NCI-H1694 (cell line): ENCODE measurements at places on chromosomes 3 and 15.

DNA sequence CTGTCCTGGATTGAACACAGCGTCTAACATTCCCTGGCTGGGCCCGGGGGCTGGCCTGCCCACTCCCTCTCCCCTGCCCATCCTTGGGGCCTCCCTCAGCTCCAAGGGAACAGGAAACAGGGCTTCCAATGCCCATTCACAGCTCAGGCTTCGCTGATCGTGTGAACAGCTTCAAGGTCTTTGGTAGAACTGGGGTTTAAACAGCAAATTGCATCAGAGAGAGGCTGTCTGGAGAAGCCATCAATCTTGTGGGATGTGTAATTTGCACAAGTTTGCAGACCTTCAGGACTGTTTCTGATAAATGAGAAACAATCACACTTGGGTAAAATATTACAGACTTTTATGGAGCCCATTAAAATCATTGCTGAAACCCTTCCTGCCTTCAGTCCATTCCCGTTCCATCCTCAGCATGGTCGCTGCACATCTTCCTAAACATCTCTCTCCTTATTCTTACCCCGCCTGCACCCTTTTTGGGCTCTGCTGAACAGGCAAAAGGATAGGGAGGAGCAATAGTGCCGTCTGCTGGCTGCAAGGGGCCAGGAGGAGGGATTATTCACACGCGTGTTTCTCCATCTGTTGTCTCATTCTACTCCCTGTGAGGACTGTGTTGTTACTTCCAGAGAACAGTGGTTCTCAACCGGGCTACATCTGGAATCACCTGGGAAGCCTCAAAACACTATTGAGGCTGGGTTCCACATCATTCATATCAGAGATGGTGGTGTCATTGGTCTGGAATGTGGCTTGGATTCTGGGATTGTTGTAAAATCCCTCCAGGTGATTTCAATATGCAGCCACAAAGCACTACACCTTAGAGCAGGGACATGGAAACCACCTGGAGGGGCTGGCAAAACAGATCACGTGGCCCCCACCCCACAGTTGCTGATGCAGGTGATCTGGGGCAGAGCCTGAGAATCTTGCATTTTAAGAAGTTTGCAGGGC, 116.3 kb downstream of the CLSTN2 start:
- DNase-seq, result peak; percentile 82

DNA sequence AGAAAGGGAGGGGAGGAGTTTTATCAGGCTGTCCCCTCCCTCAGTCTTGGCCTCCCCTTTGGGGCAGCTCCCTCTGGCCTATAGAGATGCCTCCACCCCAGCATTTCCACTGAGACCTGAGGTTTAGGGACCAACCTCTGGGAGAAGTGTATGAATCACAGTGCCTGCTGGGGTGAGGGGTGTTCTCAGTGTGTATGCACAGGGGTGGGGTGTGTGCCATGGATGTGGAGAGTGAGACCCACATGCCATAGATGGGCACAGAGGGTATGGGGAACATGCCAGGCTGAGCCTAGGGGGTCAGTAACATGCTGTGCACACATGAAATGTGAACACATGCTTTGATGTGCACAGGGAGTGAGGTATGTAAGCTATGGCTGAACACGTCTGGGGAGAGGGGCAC, 12.4 kb upstream of the ANKRD63 start:
- no peak for DNase-seq

DNA sequence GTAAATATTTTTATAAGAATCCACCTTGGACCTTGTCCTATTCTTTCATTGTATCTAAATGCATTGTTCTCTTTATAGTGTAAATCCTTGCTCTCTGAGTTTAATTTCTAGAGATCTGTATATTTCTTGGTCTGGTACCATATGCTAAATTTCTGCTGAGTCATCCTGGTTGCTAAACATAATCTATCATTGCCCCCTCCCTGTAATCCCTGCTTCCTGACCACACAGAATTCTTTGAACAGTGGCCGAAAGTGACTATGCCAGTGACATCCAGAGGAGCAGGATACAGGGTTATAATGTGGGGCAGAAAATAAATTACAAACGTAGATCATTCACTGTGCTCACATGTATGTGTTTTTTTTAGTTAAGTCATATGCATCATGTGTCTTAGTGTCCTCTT, 143.1 kb downstream of the DIPK2A start:
- no peak for DNase-seq

GRCh38 chr15:89576417-89576773, 1.1 kb downstream of the TICRR start:
- DNase-seq, result no peak

DNA sequence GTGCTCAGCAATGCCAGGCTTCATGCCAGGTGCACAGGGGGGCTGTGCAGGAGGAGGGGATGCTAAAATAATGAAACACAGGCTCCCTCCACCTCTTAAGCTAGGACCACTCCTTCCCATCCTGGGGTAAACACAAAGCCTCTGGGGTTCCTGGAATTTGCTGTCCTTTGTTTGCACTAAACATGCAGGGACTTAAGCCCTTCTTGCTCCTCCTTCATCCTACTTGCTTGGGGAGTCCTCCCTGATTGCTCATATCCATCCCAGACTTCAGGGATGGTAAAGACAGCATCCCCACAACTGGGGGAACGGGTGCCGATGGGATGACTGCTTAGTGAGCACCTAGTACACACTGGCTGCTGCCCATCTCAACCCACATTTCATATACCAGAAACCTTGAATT, 5.1 kb downstream of the LINGO1 start:
- no peak for DNase-seq

DNA sequence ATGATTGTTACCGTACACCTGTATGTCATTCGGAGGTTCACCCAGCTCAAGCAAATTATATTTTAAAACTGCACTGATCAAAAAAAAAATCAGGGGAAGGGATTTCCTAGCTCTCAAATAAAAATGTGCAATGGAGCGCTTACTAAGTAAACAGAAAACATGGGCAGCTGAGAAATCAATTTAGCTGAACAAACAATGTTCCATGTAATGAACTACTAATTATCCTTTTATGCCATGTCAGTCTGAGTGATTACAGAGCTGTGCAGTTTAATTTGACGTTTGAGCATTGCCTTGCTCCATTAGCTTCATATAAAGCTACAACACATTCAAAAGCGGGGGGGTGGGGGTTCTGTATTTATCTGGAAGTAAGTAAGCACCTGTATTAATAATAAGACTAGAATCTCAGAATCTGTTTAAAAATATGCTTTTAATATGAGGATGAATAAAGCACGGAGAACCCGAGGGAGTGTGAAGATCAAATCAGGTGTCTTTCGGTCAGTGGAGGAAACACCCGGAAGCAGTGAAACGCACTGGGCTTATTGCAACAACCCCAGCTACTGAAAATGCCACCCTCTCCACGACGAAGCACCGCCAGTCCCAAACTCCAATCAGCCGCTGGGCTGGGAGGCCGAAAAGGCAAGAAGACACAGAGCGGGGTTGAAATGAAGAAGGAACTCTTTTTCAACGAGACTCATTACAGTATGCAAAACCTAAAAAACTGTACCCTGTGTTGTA, 196.5 kb upstream of the ATP11B start:
- peak; percentile 34 for DNase-seq

- DNase-seq, result no peak
These were observed 57.3 kb downstream of the ACAP2 start for GRCh38 chr3:195385526-195385925.

GRCh38 chr3:70832834-70833205, 520.4 kb upstream of the MDFIC2 start:
- DNase-seq, result no peak

DNA sequence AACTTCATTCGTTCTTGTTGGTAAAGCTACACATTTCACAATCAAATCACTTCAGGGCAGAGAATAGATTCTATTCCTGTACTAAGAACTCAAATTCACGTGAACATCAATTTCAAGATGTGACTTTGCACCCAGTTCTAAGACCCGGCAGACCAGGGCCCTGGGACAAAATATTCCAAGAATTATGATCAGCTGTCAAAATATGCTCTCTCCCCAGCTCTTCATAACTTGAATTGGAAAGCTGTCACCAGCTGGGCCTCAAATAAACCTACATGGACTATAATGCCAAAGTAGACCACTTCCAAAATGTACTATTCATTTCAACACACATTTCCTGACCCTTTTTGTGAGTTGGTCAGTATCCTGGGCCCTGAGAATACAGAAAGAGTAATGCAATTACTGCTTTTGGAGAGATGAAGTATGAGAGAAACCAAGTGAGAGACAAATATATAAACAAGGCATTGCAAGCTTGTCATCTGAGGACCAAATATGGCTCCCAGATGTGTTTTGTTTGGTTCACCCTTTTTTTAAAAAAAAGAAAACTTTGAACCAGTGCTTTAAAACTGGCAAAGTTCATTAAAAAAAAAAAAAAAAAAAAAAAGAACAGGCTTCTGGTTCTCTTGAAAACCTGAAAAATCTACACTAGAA, 14.9 kb downstream of the MAGI1 start:
- DNase-seq, result no peak

DNA sequence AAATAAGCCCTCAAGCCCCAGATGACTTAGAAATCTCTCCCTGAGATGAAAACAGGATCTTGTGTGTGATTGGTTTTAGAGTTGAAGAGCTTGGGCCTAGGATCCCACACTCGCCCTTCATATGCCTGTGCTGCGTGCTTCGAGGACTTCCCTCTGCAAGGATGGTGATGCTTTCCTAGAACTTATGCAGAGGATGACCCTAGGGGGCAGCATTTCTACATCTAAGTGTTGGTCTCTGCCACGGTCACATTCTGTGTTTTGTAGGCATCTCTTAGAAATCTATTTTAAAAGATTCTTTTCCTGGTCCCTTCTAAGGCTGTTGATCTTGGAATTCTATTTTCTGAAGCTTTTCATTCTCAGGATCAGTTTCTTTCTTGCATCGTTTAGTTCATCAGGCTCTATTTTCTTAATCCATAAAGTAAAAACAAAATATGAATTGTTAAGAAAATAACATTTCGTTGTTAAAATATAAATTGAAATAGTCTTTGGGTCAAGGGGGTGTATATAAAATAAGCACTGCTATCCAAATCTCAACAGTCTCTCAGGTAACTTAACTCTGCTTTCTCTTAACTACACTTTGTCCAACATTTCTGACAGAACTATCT, 45.7 kb downstream of the WDR76 start:
- DNase-seq, result peak; percentile 52

- no peak for DNase-seq
These were observed 291.7 kb upstream of the ROPN1 start for GRCh38 chr3:124283652-124284023.

DNA sequence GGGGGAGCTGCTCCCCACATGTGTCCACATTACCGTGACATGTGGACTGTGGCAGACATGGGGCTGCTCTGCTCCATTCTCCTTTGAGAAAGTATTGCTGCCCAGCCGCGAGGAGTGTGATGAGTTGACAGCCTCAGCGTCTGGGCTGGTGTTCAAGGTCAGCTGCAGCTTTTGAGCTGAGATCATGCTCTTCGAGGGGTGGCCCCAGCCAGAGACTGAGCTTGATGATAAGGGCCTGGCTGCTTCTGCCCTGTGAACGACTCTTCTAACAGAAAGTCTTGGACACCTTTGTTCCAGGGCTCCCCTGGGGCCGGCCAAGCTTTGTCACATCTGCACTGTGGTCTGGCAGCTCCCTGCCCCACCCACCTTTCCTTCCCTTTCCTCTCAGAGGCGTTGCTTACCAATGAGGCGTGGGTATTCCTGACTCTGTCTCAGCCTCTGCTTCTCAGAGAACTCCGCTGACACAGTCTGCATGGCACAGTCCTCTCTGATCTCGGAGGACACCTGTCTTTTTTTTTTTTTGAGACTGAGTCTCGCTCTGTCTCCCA, 86.6 kb downstream of the CHRD start:
- DNase-seq, result no peak

DNA sequence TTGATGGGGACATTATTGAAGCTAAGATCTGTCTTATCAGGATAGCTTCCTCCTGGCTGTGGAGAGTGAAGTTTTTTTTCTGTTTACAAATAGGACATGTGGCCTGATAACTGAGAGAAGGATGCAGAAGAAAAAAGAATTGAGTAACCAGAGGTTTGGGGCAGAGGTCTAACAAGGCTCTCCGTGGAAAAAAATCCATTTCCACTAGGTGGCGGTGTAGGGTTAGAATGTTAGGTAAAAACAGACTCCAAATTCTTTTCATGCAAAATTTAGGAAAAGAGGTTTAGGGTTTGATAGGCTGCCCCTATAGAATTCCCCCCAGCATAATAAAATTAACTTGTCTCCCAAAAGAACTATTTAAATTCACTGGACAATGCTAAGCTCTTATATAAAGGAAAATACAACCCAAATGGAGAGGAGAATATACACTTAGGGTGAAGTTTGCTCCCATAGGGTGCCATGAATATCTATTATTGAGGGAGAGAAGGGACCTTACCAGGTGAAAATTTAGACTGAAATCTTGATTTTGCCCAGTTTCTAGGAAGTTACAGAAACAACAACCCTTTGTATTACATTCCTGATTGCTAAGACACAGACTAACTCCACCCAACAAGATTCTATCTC, 1560.4 kb downstream of the OTOL1 start:
- peak; percentile 70 for DNase-seq

DNA sequence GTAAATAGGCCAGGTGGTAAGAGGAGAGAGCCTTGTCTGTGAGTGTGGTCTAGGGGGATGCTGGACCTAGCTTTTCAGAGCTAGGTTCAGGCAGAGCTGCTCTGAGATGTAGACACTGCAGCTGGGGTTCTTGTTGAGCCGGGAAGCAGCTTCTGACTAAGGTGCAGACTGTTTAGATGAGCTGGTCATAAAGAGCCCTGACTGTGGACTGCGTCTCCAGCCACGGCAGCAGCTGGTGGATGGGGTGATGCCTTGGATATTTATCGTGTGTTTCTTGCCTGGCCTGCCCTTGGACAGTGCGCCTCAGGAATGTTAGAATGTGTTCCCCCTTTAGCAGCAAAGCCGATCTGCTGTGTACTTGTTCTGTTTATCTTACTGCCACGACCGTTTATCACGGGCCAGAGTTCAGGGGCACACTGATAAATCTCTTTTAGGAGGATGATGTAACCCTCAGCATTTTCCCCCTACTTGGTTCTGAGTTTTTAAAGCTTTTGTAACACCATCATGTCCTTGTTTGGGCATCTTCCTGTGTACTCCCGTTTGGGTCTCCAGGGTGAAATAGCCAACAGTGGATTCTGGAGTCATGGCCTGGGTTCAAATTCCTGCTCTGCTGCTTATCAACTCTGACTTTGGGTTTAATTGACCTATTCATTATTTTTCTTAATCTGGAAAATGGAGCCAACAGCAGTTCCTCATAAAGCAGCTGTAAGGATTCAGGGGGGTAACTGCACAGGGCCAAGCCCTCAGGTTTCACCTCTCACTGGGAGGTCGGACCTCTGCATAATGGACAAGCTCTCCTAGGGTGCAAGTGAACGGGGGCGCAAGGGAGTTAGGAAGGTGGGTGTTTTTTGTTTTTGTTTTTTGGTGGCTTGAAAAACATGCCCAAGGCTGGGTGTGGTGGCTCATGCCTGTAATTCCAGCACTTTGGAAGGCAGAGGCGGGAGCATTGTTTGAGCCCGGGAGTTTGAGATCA, 51.4 kb downstream of the FLNB start:
- DNase-seq, result no peak
